Activated T-cell treated with anti-CD3 and anti-CD28 coated beads, Interleukin-2, amount 50 U/mL, for 24 hours (primary cell): ENCODE measurements at places on chromosomes 5 and 9.
A peak's percentile ranks its signal among the peaks of the same experiment; 100 is the strongest.

DNA sequence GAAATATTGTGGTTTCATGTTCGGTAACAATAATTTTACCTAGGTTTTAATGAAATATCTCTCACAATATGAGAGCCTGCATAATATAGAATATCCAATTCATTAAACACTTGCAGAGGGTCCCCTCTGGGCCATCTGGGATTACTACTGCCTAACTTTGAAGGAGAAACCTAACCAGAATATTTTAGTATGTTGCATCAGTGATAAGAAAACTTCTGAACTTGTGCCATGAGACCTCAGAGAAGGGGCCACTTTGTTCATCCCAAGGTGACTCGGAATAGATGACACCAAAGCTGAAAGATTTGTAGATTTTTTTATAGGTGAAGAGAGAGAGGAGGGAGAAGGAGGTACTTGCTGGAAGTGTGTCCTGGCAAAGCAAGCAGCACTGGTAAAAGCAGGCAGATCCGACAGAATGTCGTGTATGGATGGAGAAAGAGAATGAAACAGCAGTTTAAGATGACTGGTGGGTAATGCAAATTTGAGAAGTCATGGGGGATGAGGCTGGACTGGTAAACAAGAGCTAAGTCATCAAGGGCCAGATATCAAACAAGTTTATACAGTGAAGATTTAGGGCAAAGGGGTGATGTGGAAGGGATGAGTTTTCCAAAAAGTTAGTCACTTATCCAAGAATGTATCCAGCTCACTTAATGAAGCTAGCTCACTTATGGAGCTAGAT is 372.3 kb downstream of the ADGRV1 start:
- DNase-seq: no peak

DNA sequence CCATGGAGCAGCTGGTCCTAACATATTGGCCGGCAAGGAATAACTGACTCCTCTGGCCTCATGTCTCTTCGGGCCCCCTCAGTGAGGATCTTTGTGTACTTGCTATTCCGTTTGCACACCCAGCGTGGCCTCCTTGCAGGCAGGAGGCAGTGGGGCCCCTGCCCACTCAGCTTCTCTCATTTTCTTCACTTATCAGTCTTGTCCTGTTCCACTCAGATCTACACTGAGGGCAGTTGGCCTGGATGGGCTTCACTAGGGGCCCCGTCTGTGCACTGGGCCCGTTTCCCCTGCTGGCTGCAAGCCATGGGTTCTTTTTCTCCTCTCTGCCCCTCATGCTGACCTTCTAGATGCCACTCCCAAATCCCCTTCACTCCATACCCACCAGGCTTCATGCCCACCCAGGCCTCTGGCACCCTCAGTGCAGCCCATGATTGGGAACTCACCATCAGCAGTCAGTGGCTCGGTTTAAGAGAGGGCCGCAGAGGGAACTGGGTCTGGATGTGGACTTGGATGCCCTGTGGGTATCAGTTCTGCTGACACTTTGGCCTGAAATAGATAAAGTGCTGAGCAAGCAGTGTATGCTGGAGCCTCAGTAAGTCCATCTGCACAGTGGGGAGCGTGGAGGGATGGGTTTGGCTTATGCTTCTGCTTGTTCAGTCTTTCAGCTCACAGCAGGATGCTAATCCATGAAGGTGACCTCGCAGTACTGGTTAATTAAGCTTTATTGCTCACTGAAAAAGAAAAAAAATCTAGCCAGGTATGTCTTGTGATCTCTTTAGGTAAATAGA is 57.9 kb downstream of the ERBIN start:
- DNase-seq: no peak

- no peak for DNase-seq
Measured at GRCh38 chr5:132556153-132556762, 519 bp upstream of the RAD50 start.

GRCh38 chr5:128838623-128839022 is 126.7 kb upstream of the SLC27A6 start:
- DNase-seq: no peak

- no peak for DNase-seq
Measured at GRCh38 chr9:124973807-124974206, 32.9 kb upstream of the GOLGA1 start.

- DNase-seq: no peak
Measured at GRCh38 chr5:124021066-124021641, 509.2 kb downstream of the CSNK1G3 start.

GRCh38 chr9:95920017-95920416 is 44.5 kb downstream of the ERCC6L2 start:
- no peak for DNase-seq

- DNase-seq: no peak
Measured at GRCh38 chr5:84274585-84275468, 109.9 kb downstream of the EDIL3 start.

GRCh38 chr9:63728287-63728686 is 1556.7 kb downstream of the FOXD4L5 start:
- no peak for DNase-seq

DNA sequence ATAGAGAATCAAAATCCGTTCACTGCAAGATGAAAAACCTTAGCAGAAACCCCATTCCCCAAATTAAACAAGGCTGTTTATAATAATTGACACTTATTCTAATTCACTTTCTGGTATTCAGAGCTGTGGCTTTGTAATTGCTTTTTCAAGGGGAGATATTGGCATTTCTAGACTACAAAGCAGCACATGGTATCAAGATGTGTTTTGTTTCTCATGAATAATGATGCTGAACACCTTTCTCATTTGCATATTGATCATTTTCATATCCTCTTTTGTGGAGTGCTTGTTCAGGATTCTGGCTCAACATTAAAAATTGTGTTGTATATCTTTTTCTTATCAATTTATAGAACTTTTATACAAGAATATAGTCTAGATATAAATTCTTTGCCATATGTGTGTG is 22.4 kb upstream of the ANKRD55 start:
- DNase-seq: no peak

DNA sequence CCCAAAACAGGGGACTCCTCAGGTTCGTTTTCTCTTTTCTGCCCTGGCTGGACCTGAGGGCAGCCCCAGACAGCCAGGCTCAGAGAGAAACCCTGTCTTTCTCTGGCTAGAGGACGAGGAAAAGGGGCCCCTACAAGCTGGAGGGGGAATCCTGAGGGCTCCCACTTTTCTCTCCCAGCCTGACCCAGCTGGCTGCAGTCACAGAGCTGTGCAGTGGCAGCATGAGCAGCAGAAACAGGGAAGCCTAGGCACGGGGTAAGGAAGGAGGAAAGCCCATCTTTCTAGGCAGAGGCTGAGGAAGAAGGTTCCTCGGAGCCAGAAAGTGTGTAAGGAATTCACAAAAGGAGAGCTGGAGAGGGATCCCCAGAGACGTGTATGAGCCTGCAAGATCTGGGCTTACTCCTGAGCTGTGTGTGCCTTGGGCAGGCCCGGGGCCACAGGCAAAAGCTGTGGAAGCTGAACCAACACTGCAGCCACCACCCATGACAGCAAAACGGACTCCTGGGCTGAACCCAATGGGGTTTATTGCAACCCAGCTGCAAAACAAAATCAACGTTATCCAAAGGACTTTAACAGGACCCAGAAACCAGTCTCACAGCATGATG is 16.2 kb downstream of the CAMSAP1 start:
- DNase-seq: no peak

DNA sequence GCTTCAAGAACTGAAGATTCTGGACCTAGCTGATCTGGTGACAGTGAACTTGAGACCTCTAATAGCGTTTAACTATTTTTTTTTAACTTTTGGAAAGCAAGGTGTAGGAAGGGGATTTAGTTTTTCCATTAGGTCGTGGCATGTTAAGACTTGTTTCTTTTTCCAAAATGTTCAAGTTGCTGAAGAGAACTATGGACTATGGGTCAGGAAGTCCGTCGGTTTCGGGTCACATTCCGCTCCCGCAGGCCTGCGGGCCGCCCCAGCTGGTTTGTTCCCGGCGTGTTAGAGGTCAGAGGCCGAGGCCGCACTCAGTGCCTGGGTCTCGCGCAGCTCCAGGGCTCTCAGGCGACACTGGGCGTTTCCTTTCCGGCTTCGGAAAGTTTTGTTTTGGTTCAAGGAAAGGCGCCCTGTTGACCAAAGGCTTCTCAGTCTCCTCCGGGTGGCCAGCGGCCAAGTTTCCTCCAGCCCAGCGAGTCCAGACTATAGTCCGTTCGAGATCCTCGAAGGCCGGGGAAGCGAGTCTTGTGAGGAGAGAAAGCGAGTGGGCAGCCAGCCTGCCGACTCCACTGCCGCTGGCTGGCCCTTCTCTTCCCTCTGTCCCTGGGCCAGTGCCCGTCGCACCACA is 586 bp upstream of the FCHO2 start:
- DNase-seq: no peak

DNA sequence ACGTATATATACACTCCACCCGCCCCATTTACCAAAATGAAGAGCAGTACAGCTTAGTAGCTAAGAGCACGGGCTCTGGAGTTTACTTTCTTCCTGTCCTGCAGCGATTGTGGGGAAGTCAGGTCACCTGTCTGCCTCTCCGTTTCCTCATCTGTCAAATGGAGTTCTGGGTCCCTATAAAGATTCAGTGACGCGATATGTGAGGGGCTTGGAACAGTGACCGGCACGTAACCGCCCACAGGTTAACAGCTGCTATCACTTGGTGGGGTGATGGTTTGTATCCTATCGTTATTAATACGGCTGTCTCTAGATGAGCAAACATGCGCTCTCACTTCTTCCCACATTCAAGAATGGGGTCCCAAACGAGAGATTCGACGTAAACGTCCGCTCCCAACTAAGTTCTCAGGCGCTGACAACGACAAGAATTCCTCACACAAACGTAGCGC is 426 bp downstream of the FAM114A2 start:
- DNase-seq: no peak

DNA sequence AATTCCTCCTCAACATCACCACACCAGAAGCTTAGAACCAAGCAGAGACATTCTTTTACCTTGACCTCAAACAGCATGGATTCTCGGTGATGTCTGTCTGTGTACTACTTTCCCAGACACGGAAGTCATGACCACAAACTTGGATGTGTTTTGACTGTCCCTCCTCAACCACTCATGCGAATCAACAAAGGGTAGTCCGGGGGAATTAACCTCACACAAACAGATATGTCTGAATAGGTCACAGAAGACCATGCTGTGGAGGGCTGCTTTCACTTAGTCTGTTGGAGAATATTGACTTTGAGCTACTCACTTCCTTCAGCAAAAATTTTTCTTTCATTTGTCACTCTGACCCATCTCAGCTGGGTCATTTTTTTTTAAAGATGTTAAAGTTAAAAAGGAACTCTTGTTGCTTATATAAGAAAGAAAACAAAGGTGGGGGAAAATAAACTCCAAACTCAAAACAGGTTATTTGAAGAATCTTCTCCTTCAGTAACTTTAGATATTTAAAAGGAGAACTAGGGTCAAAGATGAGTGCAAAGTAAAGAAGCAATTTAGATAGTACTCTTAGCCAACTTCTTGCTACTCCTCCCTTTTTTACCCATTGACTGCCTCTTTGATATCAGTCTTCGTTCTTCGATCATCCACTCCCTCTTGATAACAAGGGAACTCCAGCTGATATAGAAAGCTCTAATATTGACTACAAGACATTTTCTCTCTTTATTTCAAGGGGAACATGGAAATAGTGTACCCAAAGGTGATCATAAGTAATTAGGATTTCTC is 343.4 kb upstream of the CDH6 start:
- no peak for DNase-seq

GRCh38 chr5:176817841-176818377 is 7.5 kb downstream of the UNC5A start:
- DNase-seq: peak; percentile 55

DNA sequence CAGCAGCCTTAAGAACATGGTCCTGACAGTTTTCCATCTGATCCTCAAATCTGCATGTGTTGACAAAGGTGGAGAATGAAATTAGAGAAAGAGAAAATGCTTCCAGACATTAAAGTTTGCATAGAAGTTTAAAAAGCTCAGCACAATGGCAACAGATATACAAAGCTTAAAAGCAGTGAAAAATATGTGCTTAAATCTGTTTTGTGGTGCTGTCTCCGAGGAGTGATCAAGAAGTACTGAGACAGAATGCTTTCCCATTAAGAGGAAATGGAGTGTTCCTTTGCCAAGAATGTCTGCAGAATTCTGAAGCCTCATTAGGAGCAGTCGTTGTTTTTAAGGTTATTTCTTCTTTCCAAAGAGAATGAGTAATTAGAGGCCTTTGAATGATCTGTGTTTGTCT is 131.4 kb downstream of the MCTP1 start:
- DNase-seq: no peak

GRCh38 chr9:98191671-98192502 is 550 bp downstream of the CORO2A start:
- DNase-seq: peak; percentile 65

GRCh38 chr5:100992354-100992753 is 89.3 kb upstream of the ST8SIA4 start:
- no peak for DNase-seq

- DNase-seq: no peak
Measured at GRCh38 chr5:127959152-127959764, 124.3 kb upstream of the SLC12A2 start.

GRCh38 chr9:133728856-133729616 is 9.1 kb downstream of the SARDH start:
- DNase-seq: no peak

DNA sequence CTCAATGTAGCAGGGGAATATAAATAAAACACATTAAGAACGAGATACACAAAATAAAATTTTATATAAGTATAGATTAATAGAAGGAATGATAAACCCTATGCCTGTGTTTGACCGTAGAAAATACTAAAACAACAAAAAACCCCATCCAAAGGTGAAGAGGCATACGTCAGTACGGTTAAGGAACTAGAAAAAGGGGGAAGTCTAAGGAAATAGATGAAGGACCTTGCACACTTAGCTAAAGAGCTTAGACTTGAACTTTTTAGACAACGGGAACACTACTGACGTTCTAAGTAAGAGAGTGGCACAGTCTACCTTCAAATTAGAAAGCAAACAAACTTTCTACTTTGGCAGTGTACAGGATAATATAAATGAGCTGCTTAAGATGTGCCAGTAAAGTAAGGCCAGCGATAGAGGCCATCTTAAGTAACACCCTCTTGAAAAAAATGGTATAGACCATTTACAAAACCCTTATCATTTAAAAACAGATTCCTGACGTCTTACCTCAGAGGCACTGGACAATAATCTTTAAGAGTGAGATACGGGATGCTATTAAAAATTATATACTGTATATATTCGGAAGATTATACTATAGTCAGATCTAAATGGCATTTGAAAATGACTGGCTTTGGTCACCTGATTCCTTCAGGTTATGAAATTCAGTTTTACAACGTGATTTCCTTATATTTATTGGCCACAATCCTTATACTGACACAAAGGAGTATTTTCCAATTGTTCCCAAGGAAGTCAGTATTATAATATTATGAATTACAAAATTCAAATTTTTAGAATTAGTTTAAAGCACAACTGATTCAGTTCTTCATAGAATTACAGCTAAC is 8.5 kb downstream of the PANK3 start:
- no peak for DNase-seq

GRCh38 chr5:87746341-87746740 is 333.6 kb upstream of the CCNH start:
- no peak for DNase-seq

DNA sequence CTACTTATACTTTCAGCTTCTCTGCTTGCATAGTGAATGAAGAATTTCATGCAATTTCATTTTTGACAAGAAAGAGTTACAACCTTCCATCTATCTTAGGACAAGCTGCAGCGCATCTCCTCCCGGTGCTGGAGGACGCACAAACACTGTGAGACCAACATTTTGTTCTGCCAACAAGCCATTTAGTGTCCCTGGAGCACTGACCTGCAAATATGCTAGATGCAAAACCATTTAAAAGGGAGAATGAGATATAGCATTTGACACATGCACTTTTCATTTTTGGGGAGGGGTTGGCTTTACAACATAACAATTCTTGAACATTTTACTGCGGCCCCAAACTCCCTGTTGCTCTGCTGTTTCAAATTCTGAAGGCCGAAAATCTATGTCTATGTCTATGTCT is 127.2 kb upstream of the SLC30A5 start:
- no peak for DNase-seq
